CD4-positive, alpha-beta memory T cell (primary cell): ENCODE measurements at places on chromosomes 12 and 14.

- H3K4me1 ChIP-seq, result no peaks in the 10 kb centered on the region
- H3K27ac ChIP-seq, result no peak overlapping the region
- DNase-seq, result no peak
- H3K4me3 ChIP-seq, result no peak overlapping the region
- H3K36me3 ChIP-seq, result no peaks in the 10 kb centered on the region
Measured at GRCh38 chr14:62532181-62532580, 513.1 kb downstream of the KCNH5 start.

GRCh38 chr12:122635471-122635870, 67.7 kb downstream of the HCAR2 start:
- H3K4me3 ChIP-seq, result no peak overlapping the region
- no peaks in the 10 kb centered on the region for H3K4me1 ChIP-seq
- no peaks in the 10 kb centered on the region for H3K27me3 ChIP-seq
- H3K36me3 ChIP-seq, result no peaks in the 10 kb centered on the region

DNA sequence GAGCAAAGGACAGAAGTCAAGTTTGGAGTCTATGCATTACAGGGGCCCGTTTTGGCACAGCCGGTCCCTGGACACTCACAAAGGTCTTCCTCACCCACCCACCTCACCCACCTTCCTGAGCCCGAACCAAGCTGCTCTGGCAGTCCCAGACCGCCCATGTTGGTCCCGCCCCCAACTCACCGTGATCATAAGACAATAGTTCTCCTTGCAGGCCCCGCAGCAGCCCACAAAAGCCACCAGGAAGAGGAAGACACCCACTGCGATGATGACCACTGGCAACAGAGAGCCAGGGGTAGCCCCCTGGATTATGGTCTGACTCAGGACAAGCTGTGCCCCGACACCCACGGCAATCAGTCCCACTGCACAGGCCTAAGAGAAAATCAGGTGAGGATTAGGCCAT, 1.8 kb downstream of the CD63 start:
- no peak for DNase-seq
- no peaks in the 10 kb centered on the region for H3K36me3 ChIP-seq
- H3K27ac ChIP-seq, result peak overlapping the region; percentile 60

DNA sequence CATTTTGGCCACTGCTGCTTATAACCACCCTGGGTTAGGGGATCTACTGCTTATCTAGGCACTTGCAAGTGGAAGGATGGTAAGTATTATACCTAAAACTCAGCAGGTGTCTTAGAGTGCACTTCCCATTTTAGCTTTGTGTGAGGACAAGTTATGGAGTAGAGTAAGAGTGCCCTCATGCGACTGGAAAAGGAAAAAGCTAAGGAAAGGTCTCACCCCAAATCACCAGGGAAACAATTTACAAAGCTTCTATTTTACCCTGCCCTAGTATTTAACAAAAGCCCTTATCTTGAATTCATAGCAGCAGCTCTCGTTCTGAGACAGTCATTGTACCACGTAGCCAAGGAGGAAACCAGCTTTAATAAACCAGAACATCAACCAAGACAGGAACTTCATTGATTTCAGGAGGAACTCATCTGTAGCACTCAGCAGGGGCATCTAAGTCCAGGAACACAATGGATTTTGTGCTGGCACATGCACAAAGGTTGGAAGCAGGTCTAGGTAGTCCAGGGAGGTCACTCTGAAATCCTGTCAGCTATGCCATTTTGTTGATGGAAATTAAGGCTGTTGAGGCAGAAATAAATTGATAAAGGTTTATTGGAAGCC, 2.9 kb downstream of the RDH12 start:
- H3K27ac ChIP-seq, result no peak overlapping the region
- no peaks in the 10 kb centered on the region for H3K4me1 ChIP-seq
- no peak for DNase-seq
- no peak overlapping the region for H3K4me3 ChIP-seq

GRCh38 chr12:52209321-52209720, 17.5 kb upstream of the KRT80 start:
- H3K36me3 ChIP-seq, result no peaks in the 10 kb centered on the region
- H3K27me3 ChIP-seq, result no peaks in the 10 kb centered on the region
- no peaks in the 10 kb centered on the region for H3K4me1 ChIP-seq
- H3K4me3 ChIP-seq, result no peak overlapping the region
- H3K27ac ChIP-seq, result no peak overlapping the region
- DNase-seq, result no peak

GRCh38 chr12:57796996-57797395, 14.4 kb downstream of the TSFM start:
- H3K4me1 ChIP-seq, result no peaks in the 10 kb centered on the region
- DNase-seq, result no peak
- H3K27me3 ChIP-seq, result no peaks in the 10 kb centered on the region
- H3K4me3 ChIP-seq, result no peak overlapping the region

DNA sequence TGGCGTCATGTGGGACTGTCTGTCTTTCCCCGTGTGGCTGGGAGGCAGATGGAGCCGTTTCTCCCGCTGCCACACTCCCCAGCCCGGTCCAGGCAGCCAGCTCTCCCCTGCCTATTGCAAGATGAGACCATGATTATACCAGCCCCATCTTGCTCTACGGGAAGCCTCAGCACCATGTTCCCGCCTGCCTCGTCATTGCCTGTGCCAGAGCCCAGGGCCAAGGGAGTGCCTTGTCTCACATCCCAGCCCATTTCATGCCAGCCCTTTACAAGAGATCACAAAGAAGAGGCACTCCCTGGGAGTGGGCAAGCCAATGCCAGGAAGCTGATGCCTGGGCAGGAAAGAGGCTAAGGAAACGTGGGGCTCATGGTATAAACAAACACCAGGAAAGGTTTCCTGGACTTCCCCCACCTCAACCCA, 23.9 kb downstream of the GPR68 start:
- DNase-seq, result no peak
- no peak overlapping the region for H3K4me3 ChIP-seq

DNA sequence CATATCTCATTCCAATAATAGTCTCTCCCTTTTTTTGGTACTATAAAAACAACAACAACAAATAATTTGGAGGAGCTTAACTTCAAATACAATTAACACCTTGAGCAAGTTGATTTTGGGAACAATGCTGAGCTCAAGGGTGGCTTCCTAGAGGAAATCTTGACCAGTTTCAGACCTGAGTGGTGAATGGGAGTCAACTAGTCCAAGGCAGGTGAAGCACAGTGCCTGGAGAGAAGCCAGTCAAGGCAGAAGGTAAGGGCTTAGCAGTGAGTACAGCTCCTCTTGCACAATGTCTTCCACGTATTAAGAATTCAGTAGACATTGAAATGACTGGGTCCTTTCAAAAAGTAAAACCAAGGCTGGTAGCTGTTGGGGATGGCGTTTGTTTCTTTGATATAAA, 444.8 kb downstream of the ATP23 start:
- H3K36me3 ChIP-seq, result no peaks in the 10 kb centered on the region
- H3K27ac ChIP-seq, result no peak overlapping the region
- H3K27me3 ChIP-seq, result peaks cover 4% of the 10 kb centered on the region

- no peak overlapping the region for H3K4me3 ChIP-seq
- no peaks in the 10 kb centered on the region for H3K36me3 ChIP-seq
- no peak overlapping the region for H3K27ac ChIP-seq
Measured at GRCh38 chr12:131559517-131560516, 151.1 kb upstream of the SFSWAP start.

- no peak overlapping the region for H3K4me3 ChIP-seq
- DNase-seq, result no peak
- no peaks in the 10 kb centered on the region for H3K27me3 ChIP-seq
- peaks cover 40% of the 10 kb centered on the region for H3K4me1 ChIP-seq
Measured at GRCh38 chr12:49946086-49946485, 4.5 kb upstream of the AQP2 start.

GRCh38 chr14:85528897-85529631, 880 bp upstream of the FLRT2 start:
- no peaks in the 10 kb centered on the region for H3K27me3 ChIP-seq
- no peak overlapping the region for H3K27ac ChIP-seq
- no peaks in the 10 kb centered on the region for H3K36me3 ChIP-seq
- H3K4me1 ChIP-seq, result no peaks in the 10 kb centered on the region
- no peak for DNase-seq

DNA sequence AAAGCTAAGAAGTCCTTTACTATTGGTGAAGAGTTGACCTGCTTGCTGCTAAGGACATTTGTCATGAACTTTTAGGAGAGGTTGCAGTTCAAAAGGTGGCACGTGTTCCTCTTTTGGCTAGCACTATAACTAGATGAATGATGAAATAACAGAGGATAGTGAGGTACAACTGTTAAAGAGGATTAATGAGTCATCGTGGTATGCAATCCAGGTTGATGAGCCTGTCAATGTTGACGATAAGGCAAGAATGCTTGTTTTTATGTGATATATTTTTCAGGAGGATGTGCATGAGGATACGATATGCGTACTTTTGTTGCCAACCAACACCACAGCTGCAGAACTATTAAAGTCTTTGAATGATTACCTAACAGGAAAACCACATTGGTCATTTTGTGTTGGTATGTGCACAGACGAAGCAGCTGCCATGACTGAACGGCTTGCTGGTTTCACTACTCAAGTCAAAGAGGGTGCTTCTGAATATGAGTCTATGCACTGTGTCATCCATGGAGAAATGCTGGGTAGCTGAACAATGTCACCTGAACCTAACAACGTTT, 10.6 kb downstream of the CEP128 start:
- H3K4me1 ChIP-seq, result peaks cover 31% of the 10 kb centered on the region
- peak overlapping the region; percentile 38 for H3K27ac ChIP-seq
- H3K36me3 ChIP-seq, result no peaks in the 10 kb centered on the region
- H3K4me3 ChIP-seq, result no peak overlapping the region

- H3K27ac ChIP-seq, result no peak overlapping the region
- H3K4me1 ChIP-seq, result no peaks in the 10 kb centered on the region
- H3K4me3 ChIP-seq, result no peak overlapping the region
- H3K27me3 ChIP-seq, result no peaks in the 10 kb centered on the region
- no peaks in the 10 kb centered on the region for H3K36me3 ChIP-seq
Measured at GRCh38 chr12:93706387-93706786, 29.2 kb downstream of the CRADD start.

- H3K27ac ChIP-seq, result no peak overlapping the region
- no peaks in the 10 kb centered on the region for H3K4me1 ChIP-seq
- H3K36me3 ChIP-seq, result no peaks in the 10 kb centered on the region
- H3K27me3 ChIP-seq, result no peaks in the 10 kb centered on the region
Measured at GRCh38 chr12:26044007-26044394, 80.8 kb downstream of the BHLHE41 start.

GRCh38 chr14:64726585-64726890, 22.3 kb downstream of the PLEKHG3 start:
- H3K4me3 ChIP-seq, result no peak overlapping the region
- H3K4me1 ChIP-seq, result peaks cover 96% of the 10 kb centered on the region
- no peak for DNase-seq
- H3K27me3 ChIP-seq, result no peaks in the 10 kb centered on the region

GRCh38 chr12:131063413-131063812, 109.7 kb downstream of the ADGRD1 start:
- no peaks in the 10 kb centered on the region for H3K36me3 ChIP-seq
- H3K4me3 ChIP-seq, result no peak overlapping the region
- no peak for DNase-seq

DNA sequence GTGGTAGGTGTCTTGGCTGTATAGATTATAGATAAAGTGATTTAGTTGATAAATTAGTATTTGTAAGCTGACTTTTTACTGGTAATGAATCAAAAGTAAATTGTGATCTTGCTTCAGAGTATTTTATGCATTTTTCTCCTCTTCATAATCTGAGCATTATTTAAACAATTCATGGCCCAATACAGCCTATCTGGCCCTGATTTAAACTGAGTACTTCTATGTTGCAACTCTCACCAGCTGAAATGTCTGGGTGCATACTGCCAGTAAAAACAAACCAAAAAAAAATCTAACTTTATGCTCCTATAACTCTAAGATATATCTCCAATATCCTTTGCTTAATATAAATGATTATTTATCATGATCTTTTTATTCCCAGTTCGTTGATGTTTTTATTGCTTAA, 86.6 kb downstream of the MIA2 start:
- H3K27ac ChIP-seq, result no peak overlapping the region
- no peak overlapping the region for H3K4me3 ChIP-seq
- no peaks in the 10 kb centered on the region for H3K4me1 ChIP-seq
- peaks cover 20% of the 10 kb centered on the region for H3K36me3 ChIP-seq

DNA sequence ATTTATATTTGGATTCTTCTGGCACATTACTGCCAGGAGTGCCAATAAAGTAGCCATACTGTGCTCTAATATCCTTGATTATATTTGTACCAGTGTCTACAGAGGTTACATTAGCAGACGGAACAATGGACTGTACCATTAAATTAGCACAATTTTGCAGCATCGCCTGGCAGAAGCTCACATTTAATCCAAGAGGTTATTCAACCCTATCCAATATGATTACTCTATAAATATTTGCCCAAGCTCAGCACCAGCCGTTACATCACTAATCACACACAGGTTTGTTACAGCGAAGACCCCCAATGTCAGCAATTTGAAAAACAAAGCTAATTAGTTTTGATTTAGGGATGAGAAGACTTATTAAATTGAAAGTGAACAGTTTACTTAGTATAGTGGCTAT, 16.9 kb upstream of the MGST1 start:
- H3K36me3 ChIP-seq, result no peaks in the 10 kb centered on the region
- H3K4me1 ChIP-seq, result no peaks in the 10 kb centered on the region
- no peak overlapping the region for H3K4me3 ChIP-seq
- no peaks in the 10 kb centered on the region for H3K27me3 ChIP-seq

- H3K27ac ChIP-seq, result no peak overlapping the region
- no peak for DNase-seq
- no peaks in the 10 kb centered on the region for H3K27me3 ChIP-seq
- H3K4me3 ChIP-seq, result no peak overlapping the region
Measured at GRCh38 chr12:106814714-106815113, 40.2 kb downstream of the RIC8B start.

GRCh38 chr12:121139286-121139685, 6.6 kb downstream of the P2RX7 start:
- H3K4me1 ChIP-seq, result peaks cover 7% of the 10 kb centered on the region
- H3K27ac ChIP-seq, result no peak overlapping the region
- no peaks in the 10 kb centered on the region for H3K27me3 ChIP-seq
- no peaks in the 10 kb centered on the region for H3K36me3 ChIP-seq
- H3K4me3 ChIP-seq, result no peak overlapping the region

GRCh38 chr14:73599499-73599898, 7.8 kb downstream of the ACOT4 start:
- no peaks in the 10 kb centered on the region for H3K4me1 ChIP-seq
- no peaks in the 10 kb centered on the region for H3K27me3 ChIP-seq
- H3K4me3 ChIP-seq, result no peak overlapping the region
- DNase-seq, result no peak

DNA sequence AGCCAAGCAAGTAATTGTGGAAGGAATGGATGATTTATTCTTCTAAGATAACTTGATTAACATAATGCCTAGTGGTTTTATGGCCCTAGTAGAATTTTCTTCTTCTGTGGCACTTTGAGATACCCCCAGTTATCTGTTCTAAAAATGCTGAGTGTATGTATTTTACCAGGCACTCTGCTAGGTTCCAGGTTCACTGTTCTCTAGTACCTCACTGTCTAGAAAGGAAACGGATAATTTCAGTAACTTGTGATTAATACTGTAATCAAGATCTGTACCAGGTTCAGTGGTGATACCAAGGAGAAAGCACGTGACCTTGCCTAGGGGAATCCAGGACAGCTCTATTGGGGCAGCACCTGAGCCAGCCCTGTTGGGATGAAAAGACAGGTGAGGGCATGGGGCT, 8.0 kb downstream of the ANO6 start:
- peaks cover 5% of the 10 kb centered on the region for H3K36me3 ChIP-seq
- no peak for DNase-seq
- no peaks in the 10 kb centered on the region for H3K27me3 ChIP-seq
- no peak overlapping the region for H3K27ac ChIP-seq
- H3K4me1 ChIP-seq, result peaks cover 20% of the 10 kb centered on the region
